ENCODE measurements at places on chromosomes 2 and 18.

DNA sequence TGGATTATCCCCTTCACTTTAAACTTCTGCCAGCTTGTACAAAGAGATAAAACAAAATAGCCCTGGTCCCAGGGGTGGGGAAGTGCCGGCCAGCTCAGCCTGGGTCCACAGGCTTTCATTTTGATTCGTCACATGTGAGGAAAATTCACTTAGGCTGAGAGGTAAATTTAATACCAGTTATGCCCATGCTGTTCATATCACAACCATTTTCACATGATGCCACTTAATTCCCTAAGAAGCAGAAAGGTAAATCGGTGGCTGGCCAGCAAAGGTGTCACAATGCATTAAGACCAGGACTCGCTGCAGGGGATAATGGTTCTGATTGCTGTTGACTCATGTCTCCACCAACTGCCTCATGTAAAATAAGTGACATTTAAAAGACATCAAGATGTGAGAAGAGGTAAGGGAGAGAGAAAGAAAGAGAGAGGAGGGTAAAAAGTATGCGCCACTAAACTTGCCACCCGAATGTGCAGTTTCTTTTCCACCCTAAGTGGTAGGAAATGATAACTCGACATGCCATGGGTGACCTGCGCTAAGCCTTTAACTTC is 261.0 kb upstream of the SIX3 start:
- DNase-seq: no peak

GRCh38 chr18:55092166-55092565 is 132.9 kb upstream of the CCDC68 start:
- no peak for DNase-seq

- DNase-seq: peak; percentile 4
Measured at GRCh38 chr2:70467831-70468779, 85.5 kb downstream of the TGFA start.

- no peak for DNase-seq
Measured at GRCh38 chr2:24350826-24351626, 9.3 kb downstream of the ITSN2 start.

DNA sequence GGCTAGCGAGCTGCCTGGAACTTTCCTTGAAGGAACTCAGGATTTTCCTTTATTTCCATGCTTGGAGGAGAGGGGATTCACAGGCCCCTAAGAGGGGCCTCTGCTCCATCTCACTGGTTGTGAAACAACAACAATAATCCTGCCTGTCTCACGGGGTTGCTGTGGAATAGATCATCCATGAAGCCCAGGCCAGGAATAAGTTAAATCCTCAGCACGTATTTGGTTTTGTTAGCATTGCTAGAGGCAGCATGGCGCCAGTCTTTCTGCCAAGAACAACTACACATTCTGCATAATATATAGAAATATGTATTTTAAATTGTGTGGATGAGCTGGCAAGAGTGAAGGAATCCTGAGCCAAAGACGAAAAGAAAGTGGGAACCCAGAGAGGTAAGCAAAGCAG is 80.8 kb upstream of the L3MBTL4 start:
- no peak for DNase-seq

GRCh38 chr2:6312367-6312766 is 553.3 kb downstream of the CMPK2 start:
- DNase-seq: no peak

DNA sequence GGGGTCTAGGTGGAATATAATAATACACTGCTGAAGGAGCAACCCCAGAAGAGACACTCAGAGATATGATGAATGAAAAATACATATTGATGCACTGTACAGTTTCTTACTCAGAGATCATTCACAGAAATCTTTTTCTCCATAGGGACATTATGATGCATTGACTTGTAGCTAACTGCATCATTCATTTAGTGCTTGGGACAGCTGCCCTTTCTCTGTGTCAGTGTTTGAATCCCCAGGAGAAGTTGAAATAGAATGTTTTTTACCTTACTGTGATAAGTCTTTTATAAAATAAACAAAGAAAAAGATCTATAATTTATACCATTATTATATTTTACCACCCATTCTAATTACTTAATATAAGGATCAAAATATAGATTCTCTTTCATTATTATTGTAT is 91.7 kb upstream of the DSEL start:
- no peak for DNase-seq

GRCh38 chr2:240952496-240953246 is 45.7 kb upstream of the SNED1 start:
- DNase-seq: no peak

DNA sequence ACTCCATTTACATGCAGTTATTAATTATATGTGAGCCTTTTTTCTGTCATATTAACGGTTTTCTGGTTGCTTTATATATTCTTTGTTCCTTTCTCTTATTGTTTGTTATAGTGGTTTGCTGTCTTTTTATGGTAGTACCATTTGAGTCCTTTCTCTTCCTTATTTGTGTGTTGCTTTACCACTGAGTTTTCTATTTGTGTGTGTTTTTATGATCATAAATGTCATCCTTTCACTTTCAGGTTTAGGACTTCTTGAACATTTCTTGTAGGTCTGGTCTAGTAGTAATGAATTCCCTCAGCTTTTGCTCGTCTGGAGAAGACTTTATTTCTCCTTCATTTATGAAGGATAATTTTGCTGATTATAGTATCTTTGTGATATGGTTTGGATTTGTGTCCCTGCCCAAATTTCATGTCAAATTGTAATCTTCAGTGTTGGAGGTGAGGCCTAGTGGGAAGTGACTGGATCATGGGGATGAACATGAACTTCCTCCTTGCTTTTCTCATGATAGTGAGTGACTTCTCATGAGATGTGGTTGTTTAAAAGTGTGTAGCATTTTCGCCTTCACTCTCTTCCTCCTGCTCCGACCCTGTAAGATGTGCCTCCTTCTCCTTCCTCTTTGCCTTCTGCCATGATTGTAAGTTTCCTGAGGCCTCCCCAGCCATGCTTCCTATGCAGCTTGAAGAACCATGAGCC is 11.5 kb downstream of the GCC2 start:
- no peak for DNase-seq

GRCh38 chr2:206764673-206765241 is 371 bp downstream of the MDH1B start:
- DNase-seq: peak; percentile 54

- DNase-seq: no peak
Measured at GRCh38 chr18:31652357-31652756, 32.0 kb downstream of the B4GALT6 start.

DNA sequence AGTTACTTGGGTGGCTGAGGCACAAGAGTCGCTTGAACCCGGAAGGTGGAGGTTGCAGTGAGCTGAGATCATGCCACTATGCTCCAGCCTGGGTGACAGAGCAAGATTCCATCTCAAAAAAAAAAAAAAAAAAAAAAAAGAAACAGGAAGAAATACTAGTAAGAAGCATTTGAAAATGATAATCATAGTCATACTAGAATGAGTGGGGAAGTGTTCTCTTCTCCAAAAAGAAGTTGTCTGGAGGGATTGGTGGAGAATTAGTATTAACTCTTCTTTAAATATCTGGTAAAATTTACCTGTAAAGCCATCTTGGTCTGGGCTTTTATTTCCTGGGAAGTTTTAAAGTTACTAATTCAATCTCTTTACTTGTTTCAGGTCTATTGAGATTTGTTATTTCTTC is 131.8 kb downstream of the FAM210A start:
- DNase-seq: no peak

DNA sequence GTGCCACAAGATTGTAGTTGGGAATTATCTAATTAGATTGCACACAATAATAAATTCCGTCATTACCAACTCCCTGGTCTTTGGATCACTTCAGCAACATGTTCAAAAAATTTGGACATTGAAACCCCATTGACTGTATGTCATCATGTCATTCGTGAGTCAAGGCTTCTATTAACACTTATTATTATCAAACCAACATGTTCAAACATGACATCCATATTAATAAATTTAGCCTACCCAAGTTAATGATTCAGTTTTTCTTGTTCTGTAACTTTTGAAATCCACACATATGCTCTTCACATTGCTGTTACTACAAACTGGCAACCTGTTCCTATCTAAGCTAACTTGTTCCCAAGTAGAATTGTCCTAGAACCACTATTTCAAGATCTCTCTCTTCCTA is 1142.7 kb upstream of the SLC39A10 start:
- no peak for DNase-seq

GRCh38 chr2:38266382-38267061 is 110.6 kb downstream of the ATL2 start:
- DNase-seq: no peak

DNA sequence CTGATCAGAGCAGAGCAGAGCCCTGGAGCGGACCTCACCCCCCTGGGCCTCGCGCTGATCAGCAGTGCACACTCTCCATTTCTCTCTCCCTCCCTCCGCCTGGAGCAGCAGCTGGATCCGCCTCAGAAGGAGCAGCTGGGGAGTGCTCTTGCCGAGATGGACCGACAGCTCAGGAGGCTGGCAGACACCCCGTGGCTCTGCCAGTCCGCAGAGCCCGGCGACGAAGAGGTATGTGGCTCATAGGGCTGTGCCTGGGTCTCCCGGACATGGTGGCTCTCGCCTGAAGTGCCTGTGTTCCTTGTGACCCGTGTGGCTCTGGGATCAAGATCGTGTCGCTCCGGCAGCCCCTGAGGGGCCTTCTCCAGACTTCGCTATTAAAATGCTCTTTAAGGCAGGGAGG is 102.5 kb downstream of the USP40 start:
- DNase-seq: no peak

DNA sequence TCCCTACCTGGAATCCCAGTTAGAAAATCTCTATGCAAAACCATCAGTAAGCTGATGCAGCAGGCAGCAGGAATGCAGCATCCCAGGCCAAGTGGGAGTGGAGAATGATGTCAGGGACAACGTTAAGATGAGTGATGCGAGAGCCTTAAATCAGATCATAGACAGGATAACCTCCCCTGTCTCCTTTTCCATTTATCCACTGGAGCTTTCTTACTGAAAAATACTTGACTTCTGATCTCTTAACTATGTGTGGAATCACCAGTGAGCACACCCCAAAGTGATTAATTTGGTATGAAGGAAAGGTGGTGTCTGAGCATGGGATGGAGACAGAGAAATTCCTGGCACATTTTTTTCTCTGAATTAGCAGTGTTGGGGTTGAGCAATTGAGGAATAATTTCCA is 98.0 kb downstream of the RND3 start:
- DNase-seq: no peak

- no peak for DNase-seq
Measured at GRCh38 chr18:10135302-10135926, 221.6 kb downstream of the VAPA start.

- no peak for DNase-seq
Measured at GRCh38 chr2:120042359-120042758, 29.5 kb downstream of the EPB41L5 start.

DNA sequence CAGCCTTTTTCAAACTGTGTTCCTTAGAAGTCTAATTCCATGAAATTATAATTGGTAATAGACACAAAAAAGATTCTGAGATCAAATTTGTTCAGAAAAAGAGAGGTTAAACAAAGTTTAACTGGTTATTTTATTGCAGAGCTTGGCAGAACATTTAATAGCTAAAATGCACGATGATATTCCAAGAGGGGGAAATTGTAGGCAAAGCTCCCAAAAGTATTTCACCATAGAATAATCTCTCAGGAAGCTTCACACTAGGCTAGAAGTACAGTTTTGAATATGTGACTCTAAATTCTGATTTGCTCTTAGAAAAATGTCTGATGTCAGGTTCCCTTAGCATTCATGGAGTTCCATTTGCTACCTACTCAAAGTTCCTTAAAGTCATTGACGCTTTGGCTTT is 292.4 kb upstream of the SETBP1 start:
- no peak for DNase-seq

DNA sequence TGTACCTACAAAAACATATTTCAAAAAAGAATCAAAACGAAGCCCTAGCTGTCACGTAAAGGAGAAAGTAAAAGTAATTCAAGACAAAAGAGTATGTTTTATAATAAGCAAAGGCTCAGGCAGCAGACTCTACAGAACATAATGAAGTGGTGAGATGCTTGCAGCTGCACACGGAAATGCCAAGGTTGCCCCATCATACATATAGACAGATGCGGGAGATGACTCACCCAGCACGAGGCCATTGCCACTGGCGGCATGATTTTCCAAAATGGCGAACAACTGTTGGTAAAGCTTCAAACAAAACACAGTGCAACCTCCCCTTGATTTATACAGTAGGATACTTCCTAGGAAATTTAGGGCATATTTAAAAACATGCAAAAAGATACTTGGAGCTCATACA is 26.0 kb upstream of the C1QL2 start:
- no peak for DNase-seq

- DNase-seq: no peak
Measured at GRCh38 chr18:3246635-3247239, 864 bp upstream of the MYL12A start.

DNA sequence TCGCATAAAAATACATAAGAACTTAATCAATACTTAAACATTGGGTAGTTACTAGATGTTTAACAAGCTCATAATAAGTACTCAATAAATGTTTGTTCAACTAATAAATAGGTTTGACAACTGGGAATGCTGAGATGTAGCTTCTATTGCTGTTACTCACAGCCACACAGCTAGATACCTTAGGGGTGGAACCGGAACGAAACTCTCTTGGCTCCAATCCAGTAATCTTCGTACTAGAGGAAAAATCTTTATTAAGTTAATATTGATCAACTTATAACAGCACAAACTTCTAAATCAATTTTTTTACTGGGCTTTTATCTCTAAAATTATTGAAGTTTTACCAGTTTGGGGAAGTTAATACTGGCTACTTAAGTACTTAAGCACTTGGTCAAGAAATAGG is 247.8 kb downstream of the PAX3 start:
- no peak for DNase-seq

All from NCI-H510A treated with DMSO at 0.1 percent for 48 hours (cell line).